ENCODE measurements at places on chromosomes 5 and 9. TPM values are rescaled to one million over a fixed set of nuclear protein-coding genes. Genes with fewer than 3 reads are reported as not detected.

GRCh38 chr9:127801955-127802575 is 617 bp upstream of the FPGS start:
- no peak for DNase-seq

OR1L4 gene
- total RNA-seq = not detected

DNA sequence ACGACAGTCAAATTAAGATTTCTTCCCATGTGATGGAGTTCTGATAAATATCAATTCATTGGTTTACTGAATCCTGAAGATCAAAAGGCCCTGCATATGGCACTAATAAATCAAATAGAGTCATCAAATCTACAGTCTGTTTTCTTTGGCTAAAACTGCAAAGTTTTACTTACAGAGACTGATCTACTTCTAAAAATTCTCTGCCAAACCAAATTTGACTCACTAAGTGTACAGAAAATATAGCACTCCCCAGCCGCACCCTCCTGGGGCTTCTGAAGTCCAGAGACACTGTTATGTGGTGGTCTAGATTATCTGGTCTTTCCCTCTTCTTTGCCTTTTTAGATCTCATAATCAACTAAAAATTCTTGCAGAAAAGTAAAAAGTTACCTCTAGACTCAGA is 237.7 kb downstream of the MLLT3 start:
- DNase-seq = no peak

DNA sequence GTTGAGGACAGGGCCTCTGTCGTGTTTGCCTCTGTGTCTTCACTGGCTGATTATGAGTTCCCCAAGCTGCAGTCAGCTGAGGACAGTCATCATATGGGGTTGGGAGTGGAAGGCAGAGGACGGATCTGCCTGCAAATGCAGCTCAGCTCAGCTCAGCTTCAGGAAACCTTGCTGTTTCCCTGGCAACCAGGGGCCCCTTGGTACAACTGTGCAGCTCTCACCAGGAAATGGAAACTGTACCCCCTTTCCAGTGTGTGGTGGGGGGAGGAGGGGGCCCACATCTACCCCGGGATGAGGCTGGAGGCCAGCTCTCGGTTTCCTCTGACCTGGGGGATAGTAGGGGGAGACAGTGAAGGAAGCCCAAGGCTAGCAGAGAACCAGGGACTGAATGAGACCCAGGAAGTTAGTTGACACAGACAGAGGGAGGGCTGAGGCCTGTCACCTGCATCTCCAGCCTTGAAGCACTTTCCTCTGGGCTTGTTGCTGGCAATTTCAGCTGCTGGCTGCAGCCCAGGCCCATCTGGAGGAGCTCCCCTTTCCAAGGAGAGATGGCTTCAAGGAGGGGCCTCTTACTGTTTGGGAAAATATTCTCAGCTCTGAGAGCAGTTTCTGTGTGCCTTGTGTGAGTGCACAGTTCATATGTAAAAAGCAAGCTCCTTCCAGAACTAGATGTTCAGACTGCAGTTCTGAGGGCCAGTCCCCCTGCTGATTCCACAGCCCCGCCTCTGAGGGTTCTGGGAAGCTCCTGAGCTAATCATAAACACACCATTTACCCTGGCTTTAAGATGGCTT is 6.9 kb downstream of the ANXA6 start:
- no peak for DNase-seq

DNA sequence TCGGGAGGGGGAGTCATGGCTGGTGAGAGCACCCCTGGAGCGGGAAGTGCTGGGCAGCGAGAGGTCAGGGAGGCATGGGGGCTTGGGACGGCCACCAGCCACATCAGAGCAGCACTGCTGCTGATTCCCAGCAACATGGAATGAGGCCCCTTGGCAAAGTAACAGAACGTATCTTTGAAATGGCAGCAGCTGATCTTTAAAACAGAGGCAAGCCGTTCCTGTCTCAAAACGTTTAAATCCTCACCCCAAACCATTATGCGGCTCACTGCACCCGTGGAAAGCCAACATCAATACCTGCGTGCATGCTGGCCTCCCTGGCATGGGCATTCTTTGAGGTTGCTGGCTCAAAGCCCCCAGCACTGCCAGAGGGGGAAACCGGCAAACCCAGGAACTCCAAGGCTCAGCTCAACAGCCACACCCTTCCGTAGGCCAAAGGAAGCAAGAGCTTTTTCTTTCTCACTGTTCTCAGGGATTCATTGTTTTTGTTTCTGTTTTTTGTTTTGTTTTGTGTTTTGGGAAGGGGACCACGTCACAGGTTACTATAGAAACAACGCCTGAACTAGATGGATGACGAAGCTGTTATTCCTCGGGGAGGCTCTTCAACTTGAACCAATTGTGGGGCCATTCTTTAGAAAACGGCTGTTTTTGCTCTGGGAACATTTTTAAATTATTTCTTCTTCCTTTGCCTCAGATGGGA is 28.1 kb upstream of the OBP2B start:
- DNase-seq = peak; percentile 67

SH2D3C gene
- not detected for total RNA-seq

TSLP gene
- total RNA-seq = 0.79 TPM

GRCh38 chr5:68170826-68171558 is 44.6 kb upstream of the PIK3R1 start:
- DNase-seq = peak; percentile 38

DNA sequence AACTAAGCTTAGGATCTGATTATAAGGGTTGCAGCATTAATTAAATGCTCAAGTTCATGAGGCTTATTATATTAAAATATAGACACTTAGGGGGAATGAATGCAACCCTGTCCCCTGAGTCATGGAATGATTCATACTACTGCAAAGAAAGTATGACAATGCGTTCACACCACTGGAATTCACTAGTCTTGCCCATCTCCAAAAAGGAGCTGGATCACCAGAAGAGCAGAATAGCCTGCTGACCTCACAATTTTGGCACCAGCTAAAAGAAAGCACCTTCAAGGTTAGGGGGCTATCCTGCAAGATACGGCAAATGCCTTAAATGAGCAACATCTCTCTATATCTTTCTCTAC is 32.0 kb upstream of the TMED7 start:
- peak; percentile 78 for DNase-seq

GRCh38 chr5:177474846-177475562 is 1.6 kb upstream of the DBN1 start:
- DNase-seq = peak; percentile 32

DNA sequence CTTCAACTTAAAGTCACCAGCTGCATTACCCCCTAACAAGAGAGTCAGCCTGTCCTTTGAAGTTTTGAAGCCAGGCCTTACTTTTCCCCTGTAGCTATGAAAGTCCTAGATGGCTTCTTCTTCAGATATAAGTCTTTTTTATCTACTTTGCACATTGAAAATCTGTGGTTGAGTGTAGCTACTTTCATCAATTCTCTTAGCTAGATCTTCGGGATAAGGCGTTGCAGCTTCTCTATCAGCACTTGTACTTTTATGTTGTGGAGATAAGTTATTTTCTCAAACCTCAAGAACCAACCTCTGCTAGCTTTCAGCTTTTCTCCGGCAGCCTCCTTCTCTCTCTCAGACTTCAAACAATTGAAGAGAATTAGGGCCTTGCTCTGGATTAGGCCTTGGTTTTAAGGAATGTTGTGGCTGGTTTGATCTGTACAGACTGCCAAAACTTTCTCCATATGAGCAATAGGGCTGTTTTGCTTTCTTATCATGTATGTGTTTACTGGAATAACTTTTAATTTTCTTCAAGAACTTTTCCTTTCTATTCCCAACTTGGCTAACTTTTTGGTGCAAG is 21.6 kb downstream of the CATSPER3 start:
- peak; percentile 17 for DNase-seq

GRCh38 chr9:131101207-131101964 is 5.1 kb downstream of the AIF1L start:
- DNase-seq = no peak

TNFSF8 gene
- not detected for total RNA-seq

GRCh38 chr9:108845507-108845906 is 10.3 kb downstream of the ACTL7B start:
- DNase-seq = no peak

GRCh38 chr9:7676609-7677156 is 122.9 kb downstream of the DMAC1 start:
- no peak for DNase-seq

CBY3 gene
- total RNA-seq = not detected

CDH9 gene
- not detected for total RNA-seq

DNA sequence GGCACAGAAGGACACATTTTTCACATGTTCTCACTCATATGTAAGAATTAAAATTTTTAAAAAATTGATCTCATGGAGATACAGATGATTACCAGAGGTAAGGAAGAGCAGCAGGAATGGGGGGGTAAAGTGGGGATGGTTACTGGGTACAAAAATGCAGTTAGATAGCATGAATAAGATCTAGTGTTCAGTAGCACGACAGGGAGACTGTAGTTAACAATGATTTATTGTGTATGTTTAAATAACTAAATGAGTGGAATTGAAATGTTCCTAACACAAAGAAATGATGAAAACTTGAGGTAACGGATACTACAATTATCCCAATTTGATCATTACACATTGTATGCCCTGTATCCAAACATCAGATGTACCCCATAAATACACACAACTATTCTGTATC is 15.2 kb upstream of the TGFBI start:
- no peak for DNase-seq

- DNase-seq = no peak
These were observed 49.2 kb upstream of the FCN1 start for GRCh38 chr9:134966697-134967546.

- DNase-seq = no peak
These were observed 10.4 kb downstream of the KIF12 start for GRCh38 chr9:114088571-114089170.

- no peak for DNase-seq
These were observed 261.5 kb upstream of the PCSK5 start for GRCh38 chr9:75628952-75629351.

GRCh38 chr5:115470921-115471320 is 73.7 kb downstream of the FEM1C start:
- no peak for DNase-seq

DNA sequence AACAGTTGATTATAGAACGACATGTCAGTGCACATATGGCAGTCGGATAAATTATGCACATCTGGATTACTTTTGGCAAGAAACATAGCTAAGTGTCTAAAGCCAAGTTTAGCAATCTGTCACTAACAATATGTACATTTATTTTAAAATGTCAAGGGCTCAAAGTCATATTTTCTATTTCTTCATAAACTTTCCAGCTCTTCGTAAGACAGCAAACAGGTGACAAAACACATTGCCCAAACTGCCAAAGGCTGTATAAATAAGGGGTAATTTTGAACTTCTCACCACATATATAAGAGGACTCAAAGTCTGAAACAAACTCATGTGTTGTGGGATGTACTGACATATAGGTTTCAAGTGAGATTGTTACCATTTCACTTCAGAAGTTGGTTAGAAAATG is 237.2 kb downstream of the ARL15 start:
- no peak for DNase-seq

DNA sequence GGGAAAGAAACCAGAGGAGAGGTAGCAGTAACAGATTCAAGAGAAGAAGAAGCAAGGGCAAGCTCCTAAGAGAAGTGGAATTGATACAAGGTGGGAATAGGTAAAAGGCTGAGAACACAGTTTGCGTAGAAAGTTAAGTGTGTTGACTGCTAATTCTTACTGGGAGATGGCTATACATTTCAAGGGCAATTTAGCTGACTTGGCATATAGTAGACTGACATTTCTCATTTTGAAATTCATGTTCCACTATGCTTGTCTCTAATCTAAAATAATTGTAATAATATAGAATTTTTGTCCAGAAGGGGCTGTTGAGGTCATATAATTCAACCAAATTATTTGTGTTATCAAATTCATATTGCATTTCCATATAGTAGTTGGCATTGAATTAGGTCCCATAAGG is 144.0 kb downstream of the ATG10 start:
- no peak for DNase-seq

GRCh38 chr5:91126888-91127287 is 256.2 kb downstream of the ARRDC3 start:
- DNase-seq = no peak

ADCY2 gene
- not detected for total RNA-seq

All from M059J (cell line).